ENCODE measurements at places on chromosomes 6 and 20. TPM values are rescaled to one million over a fixed set of nuclear protein-coding genes. Genes with fewer than 3 reads are reported as not detected.

DNA sequence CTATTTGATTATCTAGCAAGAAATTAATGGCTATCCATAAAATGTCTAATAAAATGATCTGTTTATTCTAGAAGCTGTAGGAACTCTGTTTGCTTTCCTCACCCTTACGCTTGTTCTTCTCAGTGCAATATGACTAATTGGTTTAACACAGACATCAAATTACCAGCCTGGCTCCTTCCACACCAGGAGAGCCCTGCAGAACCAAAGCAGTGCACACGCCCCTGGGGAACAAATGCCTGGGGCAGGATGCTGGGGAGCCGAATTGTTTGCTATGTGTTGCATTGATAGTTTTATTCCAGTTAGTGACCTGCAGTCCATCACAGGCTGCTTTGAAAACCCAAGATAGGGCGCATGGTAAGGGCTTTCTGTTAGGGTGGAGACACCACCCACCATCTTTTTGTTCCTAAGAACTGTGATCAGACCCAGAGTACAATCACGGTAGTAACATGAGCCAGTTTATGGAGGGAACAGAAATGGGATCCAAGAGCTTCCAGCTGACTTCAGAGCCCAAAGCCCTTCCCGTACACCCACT lies 126.4 kb upstream of the CD93 start:
- no peak for DNase-seq

DNA sequence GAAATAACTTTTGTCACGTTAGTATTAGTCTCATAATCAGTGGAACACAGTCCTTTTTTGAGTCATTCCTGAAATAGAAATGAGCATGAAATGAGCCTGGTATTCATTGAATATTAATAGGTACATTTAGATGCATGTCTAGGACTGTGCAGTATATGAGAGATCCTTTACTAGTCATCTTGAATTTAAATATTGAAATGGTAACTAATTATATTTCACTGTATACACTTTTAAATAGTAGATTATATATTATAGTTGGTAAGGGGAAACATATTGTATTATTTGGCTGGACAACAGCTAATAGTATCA lies 59.4 kb downstream of the RSPO3 start:
- no peak for DNase-seq

DNA sequence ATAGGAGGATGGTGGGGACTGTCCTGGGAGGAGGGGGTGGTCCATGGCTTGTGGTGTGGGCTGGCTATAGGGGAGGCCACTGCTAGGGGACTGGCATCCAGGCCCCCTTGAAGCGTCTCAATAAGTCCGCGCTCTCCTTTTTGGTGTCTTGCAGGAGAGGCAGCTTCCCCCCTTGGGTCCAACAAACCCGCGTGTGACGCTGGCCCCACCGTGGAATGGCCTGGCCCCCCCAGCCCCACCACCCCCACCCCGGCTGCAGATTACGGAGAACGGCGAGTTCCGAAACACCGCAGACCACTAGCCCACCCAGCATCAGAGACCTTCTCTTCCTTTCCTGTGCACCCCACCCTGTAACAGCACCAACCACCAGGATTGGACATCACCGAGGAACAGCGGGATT lies 2.8 kb upstream of the ZBTB9 start:
- DNase-seq = no peak

PSORS1C2 gene
- total RNA-seq = not detected
